ENCODE measurements at places on chromosomes 12 and 14. TPM values are rescaled to one million over a fixed set of nuclear protein-coding genes. Genes with fewer than 3 reads are reported as not detected.

The BICDL1 gene
- 24.7 TPM for total RNA-seq

The SDR9C7 gene
- total RNA-seq: 0.38 TPM

The PKP2 gene
- 24.0 TPM for total RNA-seq

The NABP2 gene
- 25.8 TPM for total RNA-seq

The ACSM4 gene
- not detected for total RNA-seq

The TAS2R31 gene
- 30.5 TPM for total RNA-seq

The ADCY6 gene
- total RNA-seq: 50.1 TPM

The MARCHF9 gene
- total RNA-seq: 15.1 TPM

The GUCY2C gene
- total RNA-seq: 0.11 TPM

The TMEM233 gene
- total RNA-seq: 0.49 TPM

The GRIP1 gene
- total RNA-seq: 50.9 TPM

The GNB3 gene
- 223 TPM for total RNA-seq

The HOXC13 gene
- total RNA-seq: not detected

The A2ML1 gene
- total RNA-seq: 4.5 TPM

The OVCH1 gene
- total RNA-seq: 0.33 TPM

The SERPINA10 gene
- total RNA-seq: not detected

The ZC3H10 gene
- 9.2 TPM for total RNA-seq

Data from camera-type eye (tissue), 1 donor.